ENCODE measurements at places on chromosomes 16 and 17.

GRCh38 chr17:917941-918740 is 61.4 kb downstream of the NXN start:
- no peak for DNase-seq

DNA sequence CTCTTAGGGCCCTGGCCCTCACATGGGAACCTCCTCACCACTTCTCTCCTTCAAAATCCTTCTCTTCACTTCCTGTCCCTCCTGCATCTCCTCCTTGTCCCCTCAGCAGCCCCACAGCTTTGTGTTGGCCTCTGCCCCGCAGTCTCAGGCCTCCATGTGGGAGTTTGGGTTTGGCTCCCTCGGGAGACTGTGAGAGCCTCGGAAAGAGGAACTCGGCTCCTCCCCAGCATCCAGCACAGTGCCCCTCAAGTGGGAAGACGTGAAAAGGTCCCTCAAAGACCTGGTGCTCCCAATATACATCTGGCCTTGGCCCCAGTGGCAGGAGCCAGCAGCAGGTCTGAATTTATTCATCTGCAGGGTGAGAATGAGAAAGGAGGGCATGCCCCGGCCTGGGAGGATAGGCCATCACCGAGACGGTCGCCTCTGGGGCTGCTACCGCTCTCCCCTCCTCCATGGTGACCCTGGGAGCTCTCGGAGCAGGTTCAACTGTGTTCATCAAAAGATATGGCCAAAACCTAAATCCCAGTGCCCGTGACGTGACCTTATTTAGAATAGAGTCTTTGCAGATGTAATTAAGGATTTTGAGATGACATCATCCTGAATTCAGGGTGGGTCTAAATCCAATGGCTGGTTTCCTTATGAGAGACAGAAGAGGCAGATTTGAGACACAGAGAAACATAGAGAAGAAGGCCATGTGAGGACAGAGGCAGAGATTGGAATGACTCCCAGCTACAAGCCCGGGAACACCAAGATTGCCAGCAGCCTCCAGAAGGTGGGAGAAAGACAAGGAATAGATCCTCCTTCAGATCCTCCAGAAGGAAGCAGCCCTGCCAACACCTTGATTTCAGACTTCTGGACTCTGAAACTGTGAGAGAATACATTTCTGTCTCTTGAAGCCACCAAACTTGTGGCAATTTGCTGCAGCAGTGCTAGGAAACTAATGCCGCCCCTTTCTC is 135.1 kb downstream of the MRM1 start:
- no peak for DNase-seq

- no peak for DNase-seq
Observed at GRCh38 chr16:22035153-22035552, 27.2 kb downstream of the MOSMO start.

- no peak for DNase-seq
Observed at GRCh38 chr17:76276461-76277299, 11.5 kb downstream of the UBALD2 start.

- no peak for DNase-seq
Observed at GRCh38 chr17:78175643-78175981, 7.2 kb downstream of the SYNGR2 start.

DNA sequence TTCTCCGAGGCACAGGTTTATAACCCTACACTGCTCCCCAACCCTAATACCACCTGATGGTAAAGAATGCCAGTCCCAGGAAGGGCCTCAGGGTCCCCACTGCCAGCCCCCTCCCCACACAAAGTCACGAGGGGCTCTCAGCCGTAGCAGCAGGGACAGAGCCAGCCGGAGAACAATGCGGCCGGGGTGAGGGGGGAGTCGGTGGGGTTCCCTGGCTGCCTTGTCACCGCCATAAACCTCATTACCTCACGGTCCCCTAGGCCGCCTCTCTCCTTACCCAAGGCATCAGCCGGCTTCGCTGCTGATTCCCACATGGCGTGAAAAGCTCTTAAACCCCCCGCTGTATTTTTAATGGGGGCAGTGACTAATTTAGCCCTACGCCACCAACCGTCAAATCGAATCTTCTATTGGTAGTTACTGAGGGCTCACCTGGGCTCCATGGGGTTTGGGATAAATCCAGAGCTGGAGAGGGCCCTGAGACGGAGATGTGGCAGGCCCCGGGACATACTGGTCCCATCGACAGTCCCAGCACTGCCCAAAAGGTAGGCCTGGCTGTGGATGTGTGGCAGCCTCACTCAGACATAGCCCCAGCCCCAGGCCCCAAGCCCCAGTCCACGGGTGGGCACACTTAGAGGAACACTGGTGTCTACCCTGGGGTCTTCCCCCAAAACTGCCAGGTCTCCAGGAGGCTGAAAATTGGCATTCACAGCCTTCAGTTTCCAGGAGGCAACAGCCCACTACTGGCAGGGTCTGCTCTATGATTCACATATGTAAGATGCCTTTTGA is 115.3 kb downstream of the C16orf78 start:
- DNase-seq = no peak

GRCh38 chr17:50375858-50376538 is 3.0 kb downstream of the EME1 start:
- no peak for DNase-seq

DNA sequence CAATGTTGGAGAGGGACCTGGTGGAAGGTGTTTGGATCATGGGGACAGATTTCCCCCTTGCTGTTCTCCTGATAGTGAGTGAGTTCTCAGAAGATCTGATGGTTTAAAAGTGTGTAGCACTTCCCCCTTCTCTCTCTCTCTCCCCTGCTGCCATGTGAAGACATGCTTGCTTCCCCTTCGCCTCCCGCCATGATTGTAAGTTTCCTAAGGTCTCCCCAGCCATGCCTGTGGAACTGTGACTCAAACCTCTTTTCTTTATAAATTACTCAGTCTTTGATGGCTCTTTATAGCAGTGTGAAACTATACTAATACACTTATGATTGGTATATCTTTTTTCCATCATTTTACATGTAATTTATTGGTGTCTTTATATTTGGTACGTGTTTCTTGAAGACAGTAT is 13.4 kb downstream of the ADGRG5 start:
- DNase-seq = no peak

DNA sequence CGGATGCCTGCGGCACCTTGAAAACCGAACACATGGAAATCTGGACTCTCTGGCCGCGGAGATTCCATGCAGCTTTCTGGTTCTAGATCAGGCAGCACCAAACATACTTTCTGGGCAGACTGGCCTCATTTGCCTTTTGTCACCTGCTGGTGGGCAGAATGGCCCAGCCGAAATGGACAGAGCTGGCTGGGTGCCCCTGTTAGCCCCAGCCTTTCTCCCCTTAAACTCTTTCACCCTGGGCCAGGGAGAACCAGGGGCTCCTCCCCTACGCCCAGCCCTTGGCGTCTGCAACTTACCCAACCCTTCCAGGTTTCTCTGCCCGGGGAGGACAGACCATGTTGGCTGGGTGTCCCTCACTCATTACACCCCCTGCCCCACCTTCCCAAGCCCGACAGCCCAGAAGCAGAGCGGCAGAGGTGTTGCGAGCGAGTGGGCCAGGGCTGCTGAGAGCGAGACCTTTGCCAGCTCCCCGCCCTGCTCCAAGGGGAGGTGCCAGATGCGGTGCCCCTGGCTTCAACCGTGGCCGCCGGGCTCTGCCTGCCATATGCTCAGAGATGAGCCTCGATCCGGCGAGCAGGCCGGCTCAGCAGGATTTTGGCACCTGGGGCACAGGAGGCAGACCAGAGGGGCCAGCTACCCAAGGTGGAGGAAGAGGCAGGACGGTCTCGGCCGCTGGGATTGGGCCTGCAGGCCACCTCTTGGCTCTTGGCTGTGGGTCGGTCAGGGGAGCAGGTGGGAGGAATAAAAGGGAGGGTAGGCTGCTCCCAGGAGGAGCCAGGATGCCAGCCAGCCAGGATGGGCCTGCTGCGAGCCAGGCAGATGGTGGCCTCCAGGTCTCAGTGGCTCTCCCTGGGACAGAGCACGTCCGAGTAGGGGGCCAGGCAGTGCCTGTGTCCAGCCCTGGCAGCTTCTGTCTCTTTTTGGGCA is 191.3 kb downstream of the NTN1 start:
- no peak for DNase-seq

GRCh38 chr17:77693301-77693700 is 265.2 kb upstream of the TNRC6C start:
- DNase-seq = no peak

DNA sequence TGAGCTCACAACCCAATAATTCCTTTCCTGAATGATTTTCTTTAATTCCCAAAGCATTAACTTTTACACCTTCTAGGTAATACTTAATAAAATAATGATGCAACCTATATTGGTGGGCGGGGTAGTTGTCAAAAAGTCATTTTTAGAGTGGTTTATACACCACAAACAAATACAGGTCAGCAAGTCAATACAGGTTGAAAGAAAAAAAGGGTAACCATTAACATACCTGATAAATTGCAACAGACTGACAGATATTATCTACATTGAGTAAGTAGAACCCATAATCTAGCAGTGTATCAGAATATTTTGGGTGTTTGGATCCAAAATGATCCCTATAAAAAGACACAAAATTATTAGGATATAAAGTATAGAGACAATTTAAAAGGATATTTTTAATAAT is 39.3 kb downstream of the CHCT1 start:
- no peak for DNase-seq

- DNase-seq = no peak
Observed at GRCh38 chr16:13193721-13194120, 292.3 kb downstream of the SHISA9 start.

DNA sequence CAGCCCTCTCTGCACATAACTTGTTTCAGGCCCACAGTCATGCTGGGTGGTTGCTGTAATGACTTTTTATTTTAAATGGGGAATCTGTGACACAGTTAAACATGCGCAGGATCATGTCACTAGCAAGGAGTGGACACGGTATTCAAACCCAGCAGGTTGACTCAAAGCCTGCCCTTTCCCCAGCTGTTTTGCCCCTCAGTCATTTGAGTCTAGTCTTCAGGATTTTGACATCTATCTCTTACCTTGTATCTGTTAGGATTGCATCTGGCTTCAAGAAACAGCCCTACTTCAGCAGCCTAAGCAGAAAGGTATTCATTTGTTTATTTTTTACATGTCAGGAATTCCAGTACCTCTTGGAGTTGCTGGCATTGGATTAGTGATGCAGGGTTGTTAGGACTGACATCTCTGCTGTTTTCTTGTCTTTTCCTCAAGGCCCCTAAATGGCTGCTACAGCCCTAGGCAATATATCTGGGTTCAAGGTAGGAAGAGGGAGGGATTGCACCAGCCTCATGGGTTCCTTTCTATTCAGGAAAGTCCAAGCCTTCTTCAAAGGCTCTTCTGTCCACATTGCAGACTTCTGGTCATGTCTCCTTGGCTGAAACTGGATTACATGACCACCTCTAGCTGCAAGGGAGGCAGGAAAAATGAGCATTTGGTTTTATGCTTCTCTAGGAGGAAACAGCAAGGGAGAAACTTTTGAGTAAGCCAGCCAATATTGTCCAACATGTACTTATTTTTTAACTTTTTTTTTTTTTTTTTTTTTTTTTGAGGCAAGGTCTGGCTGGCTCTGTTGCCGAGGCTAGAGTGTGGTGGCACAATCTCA is 22.8 kb downstream of the ABCC1 start:
- no peak for DNase-seq

- no peak for DNase-seq
Observed at GRCh38 chr17:69228018-69228417, 606 bp downstream of the ABCA10 start.

DNA sequence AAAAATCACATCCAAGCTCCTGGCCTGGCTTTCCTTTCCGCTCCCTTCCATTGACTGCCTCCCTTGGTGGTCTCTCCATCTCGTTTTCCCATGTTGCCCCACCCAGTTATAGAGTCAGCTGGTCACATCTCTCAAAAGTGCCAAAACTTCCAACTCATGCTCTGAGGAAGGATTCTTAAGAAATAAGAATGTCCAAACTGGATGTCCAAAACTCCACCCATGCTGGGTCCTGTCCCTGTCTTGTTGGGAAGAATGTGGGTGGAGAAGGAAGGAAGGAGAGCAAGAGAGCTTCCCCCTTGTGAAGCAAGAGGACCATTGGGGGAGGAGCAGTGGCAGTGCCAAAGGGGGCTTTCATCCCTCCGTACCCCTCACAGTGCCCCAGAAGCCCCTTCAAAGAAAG is 44.6 kb upstream of the MAP3K14 start:
- no peak for DNase-seq

- no peak for DNase-seq
Observed at GRCh38 chr16:23301251-23302044, 654 bp upstream of the SCNN1B start.

- peak; percentile 56 for DNase-seq
Observed at GRCh38 chr17:72985882-72986720, 106.4 kb downstream of the SLC39A11 start.

GRCh38 chr17:66190738-66191592 is 968 bp downstream of the CEP112 start:
- no peak for DNase-seq

DNA sequence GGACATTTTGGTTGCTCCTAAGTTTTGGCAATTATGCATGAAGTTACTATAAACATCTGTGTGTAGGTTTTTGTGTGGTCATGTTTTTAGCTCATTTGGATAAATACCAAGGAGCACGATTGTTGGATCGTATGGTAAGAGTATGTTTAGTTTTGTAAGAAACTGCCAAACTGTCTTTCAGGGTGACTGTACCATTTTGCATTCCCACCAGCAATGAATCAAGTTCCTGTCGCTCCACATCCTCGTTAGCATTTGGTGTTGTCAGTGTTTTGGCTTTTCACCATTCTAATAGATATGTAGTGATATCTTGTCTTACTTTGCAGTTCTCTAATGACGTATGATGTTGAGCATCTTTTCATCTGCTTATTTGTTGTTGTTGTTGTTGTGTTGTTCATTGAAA is 20.2 kb downstream of the TENT4B start:
- no peak for DNase-seq

DNA sequence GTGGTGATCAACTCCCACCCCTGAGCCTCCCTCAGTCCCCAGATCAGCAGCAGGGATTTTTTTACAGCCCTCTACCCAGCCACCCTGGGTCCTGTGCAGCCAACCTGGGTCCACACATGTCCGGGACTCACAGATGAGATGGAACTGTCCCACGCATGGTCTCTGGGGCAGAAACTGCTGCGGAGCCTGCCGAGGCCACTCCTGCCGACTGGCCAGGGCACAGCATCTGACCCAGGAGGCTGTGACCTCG is 48.0 kb upstream of the ZCCHC14 start:
- no peak for DNase-seq

DNA sequence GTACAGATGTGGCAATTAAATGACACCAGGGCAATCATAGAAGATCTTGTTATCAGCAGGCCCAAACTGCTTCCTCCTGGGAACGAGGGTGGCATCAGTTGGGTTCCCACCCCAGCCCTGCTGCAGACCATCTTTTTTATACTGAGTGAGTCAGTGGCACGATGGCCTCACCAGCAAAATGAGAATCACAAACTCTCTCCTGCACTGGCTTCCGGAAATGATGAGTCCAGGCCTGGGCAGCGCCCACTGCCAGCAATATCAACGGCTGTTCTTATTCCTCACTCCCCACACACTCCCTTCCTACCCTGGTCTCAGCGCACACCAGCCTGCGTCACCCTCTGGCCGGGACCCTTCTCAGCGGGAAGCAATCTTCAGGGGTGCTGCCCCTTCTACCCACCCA is 340.3 kb downstream of the FOXL1 start:
- no peak for DNase-seq
